ENCODE measurements at places on chromosomes 7 and 10.

- no peak for DNase-seq
Measured at GRCh38 chr10:691216-691615, 1.7 kb upstream of the DIP2C start.

- no peak for DNase-seq
Measured at GRCh38 chr10:50392966-50393718, 141.8 kb upstream of the ASAH2 start.

- no peak for DNase-seq
Measured at GRCh38 chr10:121854809-121855445, 72.9 kb downstream of the ATE1 start.

DNA sequence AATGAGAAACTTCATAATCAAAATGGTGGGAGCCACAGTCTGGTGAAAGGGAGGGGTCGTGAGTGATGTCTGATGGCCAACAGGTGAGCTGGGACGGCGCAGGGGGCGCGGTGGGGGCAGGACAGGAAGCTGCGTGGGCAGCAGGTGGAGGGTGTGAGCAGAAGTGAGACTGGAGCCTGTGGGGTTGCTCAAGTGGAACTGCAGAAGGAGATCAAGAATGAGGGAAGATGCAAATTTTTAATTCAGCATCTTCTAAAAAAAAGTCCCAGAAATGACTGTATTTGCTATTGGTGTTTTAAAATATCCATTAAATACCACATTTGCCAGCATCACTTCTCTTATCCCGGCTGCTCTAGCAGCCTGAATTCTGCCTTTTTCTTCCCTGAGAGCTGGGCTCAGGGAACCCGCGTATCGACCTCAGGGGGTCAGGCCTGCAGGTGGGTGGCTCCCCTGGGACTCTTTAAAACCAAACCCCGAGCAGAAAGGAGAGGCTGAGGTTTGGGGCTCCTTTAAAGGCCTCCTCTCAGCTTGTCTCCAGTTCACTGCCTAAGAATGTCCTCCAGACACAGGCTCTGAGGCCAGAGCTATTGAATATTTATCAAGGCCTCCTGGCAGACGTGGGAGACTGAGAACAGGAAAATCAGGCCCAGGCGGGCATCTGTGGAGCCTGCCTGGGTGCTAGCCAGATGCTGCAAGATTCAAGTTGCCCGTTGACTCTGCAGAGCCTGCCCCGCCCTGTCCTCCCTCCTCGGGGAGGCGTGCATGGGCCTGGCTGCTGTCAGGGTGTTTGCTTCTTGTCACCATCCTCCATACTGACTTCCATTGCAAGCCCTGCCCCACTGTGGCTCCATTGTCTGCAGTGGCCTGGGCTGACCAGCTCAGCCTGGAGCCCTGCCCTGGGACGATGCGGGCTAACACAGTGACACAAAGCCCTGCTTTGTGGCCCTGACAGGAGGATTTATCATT is 53.9 kb downstream of the SYPL1 start:
- DNase-seq: no peak

DNA sequence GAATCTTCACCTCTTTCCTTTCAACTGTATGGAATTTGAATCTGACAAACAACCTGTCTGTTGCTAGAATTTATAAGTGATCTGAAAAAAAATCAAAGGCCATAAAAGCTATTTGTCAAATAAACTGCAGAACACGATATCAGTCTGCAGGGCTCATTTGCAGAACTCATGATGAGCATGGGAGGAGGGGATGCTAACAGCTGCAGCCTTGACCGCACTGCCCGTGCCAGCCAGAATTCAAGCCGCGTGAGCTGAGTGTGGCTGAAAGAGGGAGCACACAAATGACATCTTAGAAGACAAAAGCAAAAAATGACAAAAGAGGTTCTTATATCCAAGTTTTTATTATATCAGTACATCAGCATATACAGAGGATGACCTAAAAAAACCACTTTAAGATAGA is 15.7 kb downstream of the LRRTM3 start:
- DNase-seq: no peak

DNA sequence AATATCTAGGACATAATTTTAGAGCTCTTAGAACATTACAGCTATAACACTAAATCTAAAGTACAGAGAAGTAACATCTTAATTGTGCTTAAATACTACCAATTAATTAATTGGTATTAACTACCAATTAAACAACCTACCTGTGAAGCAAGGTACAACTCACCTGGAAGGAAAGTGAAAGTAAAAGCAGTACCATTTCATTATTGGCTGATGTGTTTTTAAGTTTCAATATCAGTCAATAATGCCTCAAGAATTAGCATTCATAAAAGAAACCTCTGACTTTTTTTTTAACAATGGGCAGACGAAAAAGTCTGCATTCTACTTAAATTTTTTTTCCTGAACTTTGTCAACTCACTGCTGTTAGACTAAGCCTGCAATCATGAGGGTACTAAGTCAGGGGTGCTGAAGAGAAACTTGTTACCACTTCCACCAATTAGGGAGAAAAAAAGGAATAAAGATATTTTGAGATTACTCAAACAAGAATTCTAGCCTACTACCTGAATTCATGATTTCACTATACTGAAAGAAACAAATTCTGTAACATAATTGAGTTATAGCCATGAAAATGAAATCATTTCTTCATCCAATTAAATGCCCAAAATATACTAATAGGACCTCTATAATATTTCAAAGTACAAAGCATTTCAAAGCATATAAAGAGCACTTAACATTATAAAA is 19.9 kb downstream of the UPF2 start:
- DNase-seq: no peak

DNA sequence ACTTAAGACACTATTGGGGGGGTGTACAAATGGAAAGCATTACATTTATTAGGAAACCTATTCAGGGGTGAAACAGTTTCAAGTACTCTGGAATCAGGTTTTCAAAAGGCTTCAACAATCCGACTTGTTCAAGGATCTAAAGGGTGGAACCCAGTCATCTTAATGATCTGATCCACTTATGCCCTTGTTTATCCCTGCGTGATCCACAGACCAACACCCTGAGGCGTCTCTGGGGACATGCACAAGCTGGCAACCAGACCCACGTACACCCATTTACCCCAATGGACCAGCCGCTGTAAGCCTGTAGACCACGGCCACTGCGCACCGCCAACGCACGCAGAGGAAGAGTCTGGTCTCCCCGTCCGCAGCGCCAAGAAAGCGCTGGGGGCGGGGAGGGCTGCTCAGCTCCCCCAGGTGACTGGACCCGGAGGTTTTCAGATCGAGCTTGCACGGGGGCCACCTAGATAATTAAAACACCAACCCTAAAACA is 13.4 kb downstream of the HNRNPF start:
- peak; percentile 79 for DNase-seq

DNA sequence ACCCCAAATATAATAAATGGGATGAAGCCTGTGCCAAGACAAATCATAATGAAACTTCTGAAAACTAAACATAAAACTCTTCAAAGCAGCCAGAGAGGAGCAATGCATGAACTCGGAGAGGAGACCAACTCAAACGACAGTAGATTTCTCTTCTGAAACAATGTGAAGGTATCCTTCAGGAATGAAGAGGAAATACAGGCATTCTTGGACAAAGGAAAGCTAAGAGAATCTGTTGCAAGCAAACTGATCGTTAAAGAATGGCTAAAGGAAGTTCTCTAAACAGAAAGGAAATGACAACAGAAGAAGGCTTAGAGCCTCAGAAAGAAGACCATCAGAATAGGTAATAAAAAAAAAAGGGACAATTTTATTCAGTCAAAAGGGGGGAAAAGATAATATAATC is 6.6 kb downstream of the GNA12 start:
- DNase-seq: no peak

GRCh38 chr10:20765066-20765465 is 132.0 kb downstream of the NEBL start:
- no peak for DNase-seq

DNA sequence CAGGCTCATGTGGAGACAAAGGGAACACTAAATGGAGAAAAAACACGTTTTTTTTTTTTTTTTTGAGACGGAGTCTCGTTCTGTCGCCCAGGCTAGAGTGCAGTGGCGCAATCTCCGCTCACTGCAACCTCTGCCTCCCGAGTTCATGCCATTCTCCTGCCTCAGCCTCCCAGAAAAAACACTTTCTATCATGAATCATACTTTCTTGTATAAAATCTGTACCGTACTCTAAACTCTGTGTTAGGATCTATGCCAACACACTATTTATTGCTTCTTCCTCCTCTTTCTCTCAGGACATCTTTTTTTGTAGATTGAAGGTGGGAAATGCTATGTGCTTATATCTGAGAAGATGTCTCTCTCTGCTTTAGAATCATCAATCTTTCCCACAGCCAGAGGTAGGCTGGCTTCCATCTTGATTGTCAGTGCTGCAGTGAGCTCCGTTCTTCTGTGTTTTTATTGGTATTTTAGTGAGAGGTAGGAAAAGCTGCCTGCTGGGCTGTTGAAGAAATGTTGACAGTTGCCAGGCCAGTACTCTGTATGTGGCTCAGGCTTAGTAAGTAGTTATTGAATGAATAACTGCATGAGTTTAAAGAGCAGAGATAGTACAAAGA is 101.1 kb downstream of the GPR85 start:
- DNase-seq: no peak

GRCh38 chr10:13222151-13222550 is 12.0 kb downstream of the UCMA start:
- no peak for DNase-seq

DNA sequence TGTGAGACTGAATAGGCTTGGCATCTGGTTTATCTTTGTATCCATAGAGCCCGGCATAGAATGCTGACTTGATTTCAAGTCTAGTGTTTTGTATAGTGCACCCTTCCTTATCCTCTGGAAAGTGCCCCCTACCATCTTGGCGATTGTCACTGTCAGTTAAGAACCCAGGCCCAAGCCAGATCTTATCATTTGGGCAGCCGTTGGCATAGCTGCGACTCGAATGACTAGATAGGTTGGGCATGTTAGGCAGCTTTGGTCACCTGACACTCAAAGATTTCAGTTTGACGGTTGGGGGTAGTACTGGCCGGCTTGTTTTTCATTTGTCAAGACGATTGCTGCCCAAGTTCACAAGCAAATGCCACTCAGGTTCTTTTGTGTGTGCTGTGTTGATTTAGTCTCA is 6.6 kb downstream of the NIPSNAP2 start:
- DNase-seq: no peak

GRCh38 chr7:72476608-72477305 is 64.6 kb upstream of the CALN1 start:
- no peak for DNase-seq

DNA sequence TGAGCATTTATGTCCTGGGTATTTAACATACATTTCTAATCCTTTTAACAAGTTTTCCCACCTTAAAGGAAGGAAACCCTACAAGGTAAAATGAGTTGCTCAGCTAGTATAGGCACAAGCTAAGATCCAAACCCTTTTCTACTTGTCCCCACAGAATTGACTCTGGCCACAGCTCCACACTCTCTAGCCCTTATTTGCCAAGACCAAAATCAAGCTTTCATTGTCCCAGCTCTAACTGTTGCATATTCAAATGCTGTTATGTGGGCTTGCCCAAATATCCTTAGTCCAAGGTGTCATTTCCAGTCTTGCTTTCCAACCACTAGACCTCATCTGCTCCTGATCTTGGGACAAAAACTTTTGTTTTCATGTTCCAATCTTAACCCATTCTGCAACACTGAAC is 31.3 kb upstream of the LSM8 start:
- no peak for DNase-seq

DNA sequence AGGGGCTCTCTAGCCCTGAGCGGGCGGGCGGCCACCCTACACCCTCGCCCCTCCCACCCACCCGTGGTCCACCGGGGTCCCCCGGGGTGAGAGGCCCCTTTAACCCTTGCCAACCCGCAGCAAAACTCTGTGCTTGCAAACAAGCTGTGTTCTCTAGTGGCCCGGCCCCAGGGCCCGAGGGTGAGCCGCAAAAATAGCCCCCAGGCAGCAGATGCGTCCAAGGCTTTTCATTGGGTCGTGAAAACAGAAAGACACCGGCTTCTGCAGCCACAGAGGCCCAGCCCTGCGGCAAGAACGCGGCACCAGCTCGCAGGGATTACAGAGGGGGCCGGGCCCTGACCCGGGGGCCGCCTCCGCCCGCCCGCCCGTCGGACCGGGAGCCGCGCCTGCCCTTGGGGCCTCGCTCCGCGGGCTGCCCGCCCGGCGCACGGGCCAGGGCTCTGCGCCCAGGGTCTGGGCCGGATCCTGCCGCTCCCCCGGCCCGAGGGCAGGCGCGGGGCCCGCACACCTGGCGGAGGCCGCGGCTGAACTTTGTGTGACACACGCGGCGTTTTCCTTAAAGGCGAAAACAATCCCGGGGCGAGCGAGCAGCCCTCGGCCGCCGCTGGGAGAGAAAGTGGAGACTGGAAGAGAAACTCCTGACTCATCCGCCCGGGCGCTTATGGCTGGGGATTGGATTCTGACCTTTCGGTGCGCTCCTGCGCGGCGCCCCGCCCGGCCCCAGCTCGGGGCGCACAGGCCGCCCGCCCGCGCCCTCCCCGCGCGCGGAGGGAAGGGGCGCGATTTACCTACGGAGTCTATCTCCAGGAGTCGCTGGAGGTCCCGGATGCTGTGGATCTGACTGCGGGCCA is 2.8 kb downstream of the PDGFA start:
- DNase-seq: peak; percentile 71

DNA sequence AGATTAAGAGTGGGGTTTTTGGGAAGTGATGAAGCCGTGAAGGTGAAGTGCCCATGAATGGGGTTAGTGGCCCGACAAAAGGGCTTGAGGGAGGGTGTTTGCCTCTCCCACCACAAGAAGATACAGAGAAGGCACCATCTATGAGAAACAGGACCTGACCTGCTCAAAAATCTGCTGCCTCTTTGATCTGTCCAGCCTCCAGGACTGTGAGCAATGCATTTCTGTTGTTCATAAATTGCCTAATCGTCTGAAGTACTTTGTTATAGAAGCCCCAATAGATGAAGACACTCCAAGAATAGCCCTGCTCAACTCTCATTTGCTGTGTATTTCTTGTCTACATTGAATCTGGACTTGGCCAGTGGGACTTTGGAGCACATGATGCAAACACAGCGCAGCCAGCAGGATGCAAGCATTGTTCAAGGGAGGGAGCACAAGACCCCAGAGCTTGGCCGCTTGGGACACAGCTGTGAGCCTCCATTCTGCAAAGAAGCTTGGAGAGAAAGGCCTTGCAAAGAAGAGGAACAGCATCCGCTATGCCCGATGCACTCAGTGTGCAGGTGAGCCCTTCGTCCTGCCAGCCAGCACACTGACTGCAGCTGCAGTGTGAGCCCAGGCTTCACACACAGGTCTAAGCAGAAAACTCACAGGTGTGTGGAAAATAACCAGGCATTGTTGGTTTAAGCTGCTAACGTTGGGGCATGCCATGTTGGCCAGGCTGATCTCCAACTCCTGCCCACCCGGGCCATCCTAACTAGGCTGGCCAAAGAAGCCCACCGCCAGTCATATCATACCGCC is 73.2 kb upstream of the KLF6 start:
- DNase-seq: no peak

- no peak for DNase-seq
Measured at GRCh38 chr7:315516-316265, 25.7 kb downstream of the FOXL3 start.

GRCh38 chr10:125057158-125058001 is 103.0 kb downstream of the CTBP2 start:
- no peak for DNase-seq

Data from activated CD8-positive, alpha-beta memory T cell treated with anti-CD3 and anti-CD28 coated beads, Interleukin-2, amount 50 U/mL, for 48 hours (primary cell).